Suprapubic skin (tissue), 4 donors: ENCODE measurements at places on chromosomes 5 and 9. TPM values are rescaled to one million over a fixed set of nuclear protein-coding genes. Genes with fewer than 3 reads are reported as not detected.
A peak's percentile ranks its signal among the peaks of the same experiment; 100 is the strongest.

Gene SDHA
- total RNA-seq: 80.2 TPM

- no peak for DNase-seq
- H3K4me3 ChIP-seq: no peak overlapping the region
- no peak overlapping the region for H3K27ac ChIP-seq
- no peaks in the 10 kb centered on the region for H3K4me1 ChIP-seq
- no peaks in the 10 kb centered on the region for H3K36me3 ChIP-seq
- peaks cover 4% of the 10 kb centered on the region for H3K27me3 ChIP-seq
Measured at GRCh38 chr5:144308906-144309670, 138.4 kb downstream of the KCTD16 start.

Gene ABCA1
- 33.8 TPM for total RNA-seq

Gene PCDHB2
- total RNA-seq: 2.2 TPM

DNA sequence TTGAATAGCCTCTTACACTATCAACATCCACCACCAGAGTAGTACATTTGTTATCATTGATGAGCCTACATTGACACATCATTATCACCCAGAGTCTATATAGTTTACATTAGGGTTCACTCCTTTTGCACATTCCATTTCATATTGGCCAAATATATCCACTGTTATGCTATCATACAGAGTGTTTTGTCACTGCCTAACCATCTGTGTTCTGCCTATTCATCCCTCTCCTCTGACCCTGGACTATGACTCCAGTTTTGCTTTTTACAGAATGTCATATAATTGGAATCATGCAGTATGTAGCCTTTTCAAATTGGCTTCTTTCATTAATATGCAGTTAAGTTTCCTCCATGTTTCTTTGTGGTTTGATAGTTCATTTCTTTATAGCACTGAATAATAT is 904.7 kb downstream of the TLE1 start:
- no peaks in the 10 kb centered on the region for H3K27me3 ChIP-seq
- H3K36me3 ChIP-seq: no peaks in the 10 kb centered on the region
- H3K27ac ChIP-seq: no peak overlapping the region
- no peak for DNase-seq

Gene TXNDC8
- total RNA-seq: not detected

GRCh38 chr5:7686794-7687193 is 164.1 kb downstream of the CFAP90 start:
- DNase-seq: no peak
- H3K27me3 ChIP-seq: no peaks in the 10 kb centered on the region
- no peak overlapping the region for H3K27ac ChIP-seq

Gene PCDHA9
- 0.34 TPM for total RNA-seq

DNA sequence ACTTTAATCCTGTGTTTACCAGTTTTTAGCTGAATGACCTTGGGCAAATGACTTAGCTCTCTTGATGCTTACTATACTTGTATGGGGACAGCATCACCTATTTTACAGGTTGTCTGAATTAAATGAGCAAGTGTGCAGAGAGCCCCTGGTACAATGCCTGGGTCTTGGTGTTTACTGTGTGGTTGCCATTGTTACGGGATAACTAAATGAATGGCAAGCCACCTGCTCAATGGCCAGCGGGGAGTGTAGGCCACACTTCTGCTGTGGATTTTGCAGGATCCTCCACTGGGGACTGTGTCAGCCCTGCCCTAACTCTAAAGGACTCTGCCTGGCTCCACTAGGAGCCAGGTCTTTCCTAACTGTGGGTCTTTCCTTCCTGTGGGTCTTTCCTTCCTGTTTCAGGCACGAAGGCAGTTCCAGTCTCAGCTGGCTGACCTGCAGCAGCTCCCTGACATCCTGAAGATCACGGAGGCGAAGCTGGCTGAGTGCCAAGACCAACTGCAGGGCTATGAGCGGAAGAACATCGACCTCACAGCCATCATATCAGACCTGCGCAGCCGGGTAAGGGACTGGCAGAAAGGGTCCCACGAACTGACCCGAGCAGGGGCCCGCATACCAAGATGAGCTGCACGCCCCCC is 10.3 kb upstream of the GLE1 start:
- H3K27ac ChIP-seq: no peak overlapping the region
- H3K4me1 ChIP-seq: peaks cover 11% of the 10 kb centered on the region
- H3K36me3 ChIP-seq: peaks cover 61% of the 10 kb centered on the region
- H3K4me3 ChIP-seq: no peak overlapping the region
- peak; percentile 69 for DNase-seq
- no peaks in the 10 kb centered on the region for H3K27me3 ChIP-seq

- H3K27ac ChIP-seq: no peak overlapping the region
- peaks cover 52% of the 10 kb centered on the region for H3K27me3 ChIP-seq
- no peak for DNase-seq
- H3K4me3 ChIP-seq: no peak overlapping the region
- H3K4me1 ChIP-seq: peaks cover 13% of the 10 kb centered on the region
Measured at GRCh38 chr5:175772747-175773533, 98.4 kb upstream of the CPLX2 start.

Gene CNTFR
- 5.0 TPM for total RNA-seq

Gene ZDHHC11B
- 9.3 TPM for total RNA-seq

DNA sequence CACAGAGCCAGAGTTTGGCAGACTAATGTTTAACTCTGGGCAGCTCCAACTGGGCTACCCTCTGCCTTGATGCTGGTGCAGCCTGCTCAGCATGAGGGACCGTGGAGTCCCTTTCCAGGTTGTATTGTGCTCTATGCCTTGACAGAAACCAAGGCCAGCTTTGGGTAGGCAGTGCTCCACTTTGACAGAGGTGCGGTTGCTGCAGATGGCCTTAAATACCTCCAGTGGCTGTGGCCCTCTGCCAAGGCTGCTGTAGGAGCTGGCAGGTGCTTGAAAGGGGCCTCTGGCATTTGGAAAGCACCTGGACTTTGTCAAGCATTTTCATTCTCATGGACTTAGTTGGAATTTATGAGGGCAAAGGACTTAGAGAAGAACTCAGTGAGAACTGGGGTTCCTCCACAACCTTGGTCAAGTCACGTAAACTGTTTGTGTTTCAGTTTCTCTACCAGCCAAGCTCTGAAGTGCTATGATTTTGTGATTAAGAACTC is 249.7 kb upstream of the ZNF462 start:
- DNase-seq: no peak
- no peaks in the 10 kb centered on the region for H3K36me3 ChIP-seq
- H3K27me3 ChIP-seq: no peaks in the 10 kb centered on the region
- H3K4me1 ChIP-seq: peaks cover 7% of the 10 kb centered on the region

- H3K4me1 ChIP-seq: no peaks in the 10 kb centered on the region
- DNase-seq: no peak
- H3K36me3 ChIP-seq: no peaks in the 10 kb centered on the region
- H3K4me3 ChIP-seq: no peak overlapping the region
- no peaks in the 10 kb centered on the region for H3K27me3 ChIP-seq
Measured at GRCh38 chr9:76570826-76571225, 111.8 kb downstream of the GCNT1 start.

DNA sequence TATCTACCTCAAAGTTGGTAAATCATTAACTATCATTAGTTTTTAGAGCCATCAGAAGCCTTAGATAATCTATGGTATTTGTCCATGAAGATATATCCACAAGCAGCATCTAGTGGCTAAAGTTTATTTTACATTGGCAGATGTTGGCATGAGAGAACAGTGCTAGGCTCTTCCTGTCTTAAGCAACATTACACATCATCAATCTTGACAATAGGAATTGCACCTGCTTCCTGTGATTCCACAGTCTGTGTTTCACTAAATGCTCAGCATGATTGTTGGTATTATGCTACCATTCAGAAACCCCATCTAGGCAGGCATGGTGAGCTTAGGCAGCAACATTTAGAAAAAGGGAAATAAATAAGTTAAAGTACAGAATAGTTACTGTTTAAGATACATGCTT is 246.6 kb downstream of the SLCO4C1 start:
- no peaks in the 10 kb centered on the region for H3K27me3 ChIP-seq
- H3K4me3 ChIP-seq: no peak overlapping the region
- no peaks in the 10 kb centered on the region for H3K36me3 ChIP-seq
- no peak for DNase-seq

Gene OCLN
- total RNA-seq: 31.4 TPM

Gene CHSY3
- total RNA-seq: 1.6 TPM

DNA sequence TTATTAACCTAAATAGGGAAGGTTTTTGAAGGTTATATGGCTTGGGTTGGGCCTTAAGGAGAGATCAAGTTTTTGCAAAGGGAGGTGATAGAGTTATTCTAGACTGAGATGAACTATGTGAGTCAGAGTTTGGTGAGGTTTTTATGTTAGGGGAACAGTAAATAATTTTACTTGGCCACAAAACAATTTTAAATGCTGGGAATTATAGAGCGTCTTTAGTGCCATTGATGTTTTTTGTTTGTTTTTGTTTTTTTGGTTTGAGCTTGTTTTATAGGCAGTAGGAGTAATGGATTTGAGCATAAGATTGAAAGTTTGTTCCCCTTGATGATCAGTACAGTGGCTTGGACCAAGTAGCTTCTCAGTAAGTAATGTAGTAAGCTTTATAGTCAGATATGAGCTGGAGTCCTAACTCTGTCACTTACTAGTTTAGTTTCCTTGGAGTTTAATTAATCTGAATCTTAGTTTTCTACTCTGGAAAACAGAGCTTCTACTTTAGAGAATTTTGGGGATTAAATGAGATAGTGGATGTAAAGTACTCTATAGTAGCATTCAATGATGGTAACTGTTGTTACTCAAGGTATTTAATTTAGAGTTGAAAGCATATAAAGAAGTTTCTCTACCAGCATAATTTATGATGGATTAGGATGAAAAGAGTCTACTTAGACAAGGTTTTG is 2.9 kb downstream of the NAA35 start:
- H3K27ac ChIP-seq: no peak overlapping the region
- DNase-seq: no peak
- H3K36me3 ChIP-seq: peaks cover 10% of the 10 kb centered on the region
- H3K4me1 ChIP-seq: peaks cover 30% of the 10 kb centered on the region
- no peaks in the 10 kb centered on the region for H3K27me3 ChIP-seq

Gene SOX30
- not detected for total RNA-seq

DNA sequence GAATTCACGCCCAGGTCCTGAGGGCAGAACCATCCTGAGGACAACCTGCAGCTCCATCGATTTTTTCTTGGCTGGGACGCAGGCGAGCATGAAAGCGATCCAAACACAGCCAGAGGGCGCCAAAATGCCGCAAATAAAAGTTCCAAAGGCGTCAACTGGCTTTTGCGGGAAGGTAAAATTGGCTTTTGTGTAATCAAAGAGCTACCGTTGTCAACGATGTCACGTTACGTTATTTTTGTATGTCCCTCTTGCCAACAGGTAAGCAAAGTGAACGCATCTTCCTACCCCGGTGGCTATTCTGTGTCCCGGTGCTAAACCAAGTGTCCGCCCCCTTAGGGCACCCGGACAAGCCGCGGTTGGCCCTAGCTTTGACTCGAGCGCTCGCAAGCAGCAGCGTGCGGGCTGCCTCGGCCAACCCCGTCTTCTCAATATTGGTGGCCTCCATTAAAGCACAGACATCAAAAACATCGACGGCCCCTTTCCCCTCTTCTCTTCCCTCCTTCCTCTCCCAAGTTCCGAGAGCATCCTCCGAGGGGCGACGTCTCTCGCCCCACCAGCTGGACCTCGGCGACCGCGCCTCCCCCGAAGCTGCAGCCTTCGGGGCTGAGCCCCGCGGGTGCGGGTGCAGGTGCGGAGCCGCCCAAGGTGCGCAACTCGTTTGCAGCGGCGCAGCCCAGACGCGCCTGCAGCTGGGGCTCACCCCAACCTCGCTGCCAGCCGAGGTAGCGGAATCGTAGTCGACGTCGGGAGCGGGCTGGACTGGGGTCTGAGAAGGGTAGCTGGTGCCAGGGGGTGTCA is 1.1 kb upstream of the BASP1 start:
- peaks cover 19% of the 10 kb centered on the region for H3K27me3 ChIP-seq
- H3K4me1 ChIP-seq: peaks cover 35% of the 10 kb centered on the region
- H3K36me3 ChIP-seq: no peaks in the 10 kb centered on the region
- DNase-seq: peak; percentile 80
- no peak overlapping the region for H3K27ac ChIP-seq
- peak overlapping the region; percentile 59 for H3K4me3 ChIP-seq

- no peak overlapping the region for H3K4me3 ChIP-seq
- no peak overlapping the region for H3K27ac ChIP-seq
- no peaks in the 10 kb centered on the region for H3K27me3 ChIP-seq
- H3K4me1 ChIP-seq: peaks cover 34% of the 10 kb centered on the region
- no peak for DNase-seq
Measured at GRCh38 chr5:113376640-113377039, 58.1 kb downstream of the TSSK1B start.

Gene ZNF618
- total RNA-seq: 2.9 TPM

GRCh38 chr5:172224996-172225395 is 31.0 kb downstream of the EFCAB9 start:
- no peak overlapping the region for H3K27ac ChIP-seq
- no peaks in the 10 kb centered on the region for H3K27me3 ChIP-seq

GRCh38 chr5:133926489-133927299 is 41.7 kb downstream of the C5orf15 start:
- H3K27ac ChIP-seq: no peak overlapping the region
- H3K27me3 ChIP-seq: peaks cover 12% of the 10 kb centered on the region
- H3K4me3 ChIP-seq: no peak overlapping the region
- no peak for DNase-seq
- H3K36me3 ChIP-seq: no peaks in the 10 kb centered on the region

Gene DNAH5
- total RNA-seq: 0.21 TPM

DNA sequence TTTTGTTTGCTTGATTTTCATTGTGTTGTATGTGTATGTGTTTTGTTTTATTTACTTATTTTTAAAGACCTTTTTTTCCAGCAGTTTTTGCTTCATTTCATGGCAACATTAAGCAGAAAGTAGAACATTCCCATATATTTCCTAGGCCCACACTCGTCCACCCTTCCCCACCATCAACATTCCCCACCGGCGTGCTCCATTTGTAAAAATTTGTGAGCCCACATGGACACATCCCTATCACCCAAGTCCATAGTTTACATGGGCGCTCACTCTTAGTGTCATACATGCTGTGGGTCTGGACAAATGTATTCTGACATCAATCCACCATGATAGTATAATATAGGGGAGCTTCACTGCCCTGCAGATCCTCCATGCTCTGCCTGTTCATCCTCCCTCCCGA is 133.8 kb downstream of the ADAMTS16 start:
- H3K4me3 ChIP-seq: no peak overlapping the region
- no peaks in the 10 kb centered on the region for H3K27me3 ChIP-seq
- H3K27ac ChIP-seq: no peak overlapping the region
- H3K4me1 ChIP-seq: peaks cover 7% of the 10 kb centered on the region
- no peak for DNase-seq

- H3K36me3 ChIP-seq: no peaks in the 10 kb centered on the region
- H3K4me3 ChIP-seq: no peak overlapping the region
- H3K27ac ChIP-seq: no peak overlapping the region
- no peak for DNase-seq
- H3K4me1 ChIP-seq: no peaks in the 10 kb centered on the region
- H3K27me3 ChIP-seq: no peaks in the 10 kb centered on the region
Measured at GRCh38 chr9:18189871-18190670, 283.9 kb upstream of the ADAMTSL1 start.

DNA sequence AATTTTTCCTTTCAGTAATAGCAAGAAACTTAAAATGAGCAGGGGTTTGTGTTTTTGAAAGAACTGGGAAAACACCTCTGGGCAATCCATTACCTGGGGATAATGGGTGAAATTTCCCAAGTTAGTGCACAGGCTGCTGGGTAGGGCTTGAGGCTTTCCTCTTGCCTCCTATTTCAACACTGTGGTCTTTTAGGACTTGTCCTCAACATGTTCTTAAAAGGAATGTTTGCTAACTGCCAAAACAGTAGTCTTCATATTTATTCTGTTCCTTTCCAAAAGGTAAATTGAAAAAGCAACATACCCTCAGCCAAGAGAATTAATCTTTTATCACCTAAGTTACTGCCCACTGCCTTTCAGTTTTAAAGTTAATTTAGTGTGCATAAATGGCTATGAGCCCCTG is 158.3 kb upstream of the CCDC152 start:
- no peak overlapping the region for H3K4me3 ChIP-seq
- no peak overlapping the region for H3K27ac ChIP-seq
- DNase-seq: no peak
- no peaks in the 10 kb centered on the region for H3K27me3 ChIP-seq
